Thymus (tissue), 14 donors: ENCODE measurements at places on chromosomes 3 and 15. TPM values are rescaled to one million over a fixed set of nuclear protein-coding genes. Genes with fewer than 3 reads are reported as not detected.

The ADAMTS17 gene
- 5.6 TPM for polyA plus RNA-seq

The ARNT2 gene
- 2.4 TPM for polyA plus RNA-seq

The STRIT1 gene
- 0.32 TPM for polyA plus RNA-seq

The PSMD6 gene
- polyA plus RNA-seq = 78.9 TPM

The GPR62 gene
- polyA plus RNA-seq = 0.02 TPM

The STXBP5L gene
- polyA plus RNA-seq = 0.02 TPM

The SNX22 gene
- 23.9 TPM for polyA plus RNA-seq

The AP3B2 gene
- 5.0 TPM for polyA plus RNA-seq

The AMIGO3 gene
- polyA plus RNA-seq = 2.0 TPM

The KBTBD12 gene
- 0.07 TPM for polyA plus RNA-seq

The RAB11A gene
- polyA plus RNA-seq = 118 TPM

The NPAP1 gene
- not detected for polyA plus RNA-seq
